ENCODE measurements at places on chromosomes 16 and 17. TPM values are rescaled to one million over a fixed set of nuclear protein-coding genes. Genes with fewer than 3 reads are reported as not detected.

TBC1D3I gene
- total RNA-seq, result not detected

P4HB gene
- 482 TPM for total RNA-seq

DNA sequence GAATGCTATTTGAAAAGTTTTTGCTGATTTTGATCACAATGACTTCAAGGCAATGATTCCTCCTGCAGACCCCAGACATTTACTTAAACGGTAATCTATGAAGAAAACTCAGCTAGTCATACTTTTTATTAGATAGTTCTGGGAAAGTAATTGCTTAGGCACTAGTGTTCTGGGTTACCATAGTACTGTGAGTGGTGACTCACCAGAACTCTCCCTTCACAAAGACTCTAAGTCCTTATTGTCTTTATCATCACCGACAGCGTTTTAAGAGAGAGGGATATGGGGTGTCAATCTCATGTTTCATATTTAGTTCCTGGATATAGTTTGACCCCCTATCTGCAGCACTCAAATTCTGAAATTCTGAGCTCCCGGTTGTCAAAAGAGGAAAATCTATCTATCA, 43.0 kb upstream of the CDH8 start:
- no peak for DNase-seq

PPP1R27 gene
- total RNA-seq, result not detected

- DNase-seq, result no peak
Measured at GRCh38 chr16:26195225-26195624, 503.5 kb downstream of the HS3ST4 start.

- DNase-seq, result no peak
Measured at GRCh38 chr16:12245088-12245920, 268.8 kb downstream of the SNX29 start.

AIPL1 gene
- total RNA-seq, result not detected

DNA sequence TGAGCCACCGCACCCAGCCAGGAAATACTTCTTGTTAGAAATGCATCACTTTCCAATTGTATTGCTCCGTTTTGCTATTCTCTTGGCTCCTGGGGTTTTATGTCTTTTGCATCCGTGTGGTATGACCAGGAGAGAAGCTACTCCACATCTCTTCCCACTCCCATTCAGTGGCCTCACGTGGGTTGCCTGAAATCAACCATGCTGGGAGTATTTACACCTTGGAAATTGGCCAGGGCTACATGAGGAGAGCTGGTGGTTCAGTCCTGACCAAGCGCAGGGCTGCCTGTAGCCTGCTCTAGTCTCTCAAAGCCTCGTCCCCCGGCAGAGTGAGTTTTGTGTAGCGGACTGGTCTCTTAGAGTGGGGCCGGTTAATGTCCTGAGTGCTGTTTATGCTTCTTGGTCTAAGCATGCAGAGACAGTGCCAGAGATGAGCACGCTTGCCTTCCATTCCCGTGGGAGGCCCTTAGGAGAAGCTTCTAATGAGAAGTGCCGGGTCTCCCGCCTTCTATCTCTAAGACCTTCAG, 3.8 kb downstream of the WFDC1 start:
- DNase-seq, result no peak

MFAP4 gene
- total RNA-seq, result 231 TPM

CBX2 gene
- 1.8 TPM for total RNA-seq

CDH3 gene
- 3.4 TPM for total RNA-seq

DNA sequence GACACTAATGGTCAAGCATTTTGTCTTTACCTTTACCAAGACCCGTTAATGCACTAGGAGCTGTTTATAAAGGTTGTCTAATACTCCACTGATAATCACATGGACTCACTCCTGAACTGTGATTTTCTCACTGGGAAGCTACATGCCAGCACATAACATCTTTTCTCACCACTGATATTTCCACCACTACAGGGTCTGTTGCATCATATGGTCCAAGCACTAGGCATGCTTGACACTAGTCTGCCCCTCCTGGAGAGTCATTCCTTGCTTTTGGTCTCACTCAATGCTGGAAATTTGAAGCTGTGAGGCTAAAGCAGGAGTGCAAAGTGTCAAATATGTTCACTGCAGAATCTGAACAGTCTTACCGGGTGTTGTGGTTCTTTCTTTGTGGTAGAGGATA, 1576.8 kb downstream of the CDH8 start:
- no peak for DNase-seq

DNA sequence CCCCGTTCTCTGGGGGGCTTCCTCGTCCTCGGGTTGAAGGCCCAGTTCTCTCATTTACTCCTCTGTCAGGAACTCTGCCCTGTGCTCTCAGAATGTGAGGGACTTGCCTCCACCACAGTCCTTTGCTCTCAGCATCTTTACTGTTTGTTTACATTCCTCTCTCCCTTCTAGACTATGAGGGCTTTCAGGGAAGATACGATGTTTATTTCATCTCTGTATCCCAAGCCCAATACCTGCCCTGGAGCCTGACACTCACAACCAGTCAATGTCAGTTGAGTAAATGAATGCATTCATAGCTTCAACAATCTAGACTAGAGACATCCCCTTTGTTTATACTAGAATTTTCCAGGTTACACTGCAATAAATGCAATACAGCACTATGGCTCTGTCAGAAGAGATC, 409.6 kb upstream of the CDH11 start:
- no peak for DNase-seq

CDIPT gene
- total RNA-seq, result 54.6 TPM

SGCA gene
- total RNA-seq, result 87.9 TPM

GRCh38 chr17:82837586-82838320, 2.1 kb downstream of the ZNF750 start:
- DNase-seq, result peak; percentile 35

DNA sequence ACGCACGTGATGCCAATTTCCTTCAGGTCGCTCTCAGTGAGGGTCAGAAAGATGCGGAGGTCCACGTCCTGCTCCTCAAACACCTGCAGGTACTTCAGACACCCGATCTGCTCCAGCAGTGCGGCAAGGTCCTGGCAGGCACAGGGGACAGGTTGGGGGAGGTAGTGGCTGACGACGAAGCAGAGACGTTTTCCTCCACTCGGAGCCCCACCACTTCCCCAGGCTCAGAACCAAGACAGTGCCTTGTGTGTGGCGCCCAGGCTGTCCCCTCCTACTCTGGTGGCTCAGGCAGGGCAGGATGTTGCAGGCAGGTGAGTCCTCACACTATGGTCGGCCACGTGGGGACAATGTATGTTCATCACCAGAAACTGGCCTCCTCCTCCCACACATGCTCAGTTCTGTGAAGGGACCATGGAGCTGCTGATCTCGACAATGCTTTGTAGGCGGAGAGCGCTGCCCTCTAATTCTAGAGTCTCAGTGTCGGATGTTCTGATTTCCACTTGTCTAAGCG, 5.7 kb downstream of the NUDT16L1 start:
- DNase-seq, result no peak
